ENCODE measurements at places on chromosomes 12 and 14. TPM values are rescaled to one million over a fixed set of nuclear protein-coding genes. Genes with fewer than 3 reads are reported as not detected.
A peak's percentile ranks its signal among the peaks of the same experiment; 100 is the strongest.

DNA sequence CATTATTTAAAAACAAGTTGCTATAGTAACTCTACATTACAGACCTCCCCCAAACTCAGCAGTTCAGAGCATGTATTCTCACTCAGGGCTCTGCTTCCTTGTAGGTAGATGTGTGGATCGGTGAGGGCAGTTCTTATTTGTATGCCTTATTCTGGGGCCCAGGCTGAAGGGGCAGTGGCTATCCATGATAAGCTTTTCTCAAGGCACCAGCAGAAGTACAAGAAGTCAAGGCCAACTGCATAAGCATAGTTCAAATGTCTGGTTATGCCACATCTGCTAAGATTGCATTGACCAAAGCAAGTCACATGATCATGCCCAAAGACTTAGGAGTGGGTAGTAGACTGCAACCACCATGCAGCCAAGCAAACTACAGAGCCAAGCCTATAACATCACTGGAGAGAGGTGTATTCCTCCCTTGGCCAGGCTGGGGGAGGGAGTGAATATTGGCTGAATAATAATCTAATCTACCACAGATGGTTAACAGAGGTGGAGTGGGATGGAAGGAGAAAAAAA, 4.6 kb downstream of the PSEN1 start:
- no peak for DNase-seq

DNA sequence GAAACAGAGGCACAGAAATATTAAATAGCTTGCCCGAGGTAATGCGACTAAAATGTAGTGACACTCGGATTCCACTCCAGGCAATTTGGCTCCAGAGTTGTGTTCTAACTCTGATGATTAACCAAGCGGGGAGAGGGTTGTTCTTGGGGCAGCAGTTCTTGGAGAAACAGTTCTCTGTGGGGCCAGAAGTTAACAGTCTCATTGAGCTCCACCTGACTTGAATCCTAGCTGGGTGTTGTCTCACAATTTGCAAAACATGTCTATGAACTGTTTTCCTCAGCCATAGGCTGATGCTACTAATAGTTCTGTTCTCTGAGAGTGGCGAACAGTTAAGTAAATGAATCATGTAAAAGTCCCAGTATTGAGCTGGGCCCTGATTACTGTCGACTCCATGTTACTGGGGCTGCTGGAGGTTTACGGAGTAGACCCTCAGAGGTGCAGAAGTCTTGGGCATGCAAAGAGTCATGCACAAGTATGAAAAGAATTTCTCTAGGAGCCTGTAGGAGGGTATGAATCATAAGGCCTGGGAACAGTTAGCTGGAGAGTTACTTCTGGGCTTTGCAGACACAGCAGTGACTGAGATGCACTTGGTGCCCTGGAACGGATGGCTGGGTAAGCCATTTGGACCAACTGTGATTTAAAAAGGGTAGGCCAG, 15.4 kb upstream of the NIN start:
- no peak for DNase-seq

SETD1B gene
- 39.5 TPM for total RNA-seq

DDN gene
- 0.05 TPM for total RNA-seq

DNA sequence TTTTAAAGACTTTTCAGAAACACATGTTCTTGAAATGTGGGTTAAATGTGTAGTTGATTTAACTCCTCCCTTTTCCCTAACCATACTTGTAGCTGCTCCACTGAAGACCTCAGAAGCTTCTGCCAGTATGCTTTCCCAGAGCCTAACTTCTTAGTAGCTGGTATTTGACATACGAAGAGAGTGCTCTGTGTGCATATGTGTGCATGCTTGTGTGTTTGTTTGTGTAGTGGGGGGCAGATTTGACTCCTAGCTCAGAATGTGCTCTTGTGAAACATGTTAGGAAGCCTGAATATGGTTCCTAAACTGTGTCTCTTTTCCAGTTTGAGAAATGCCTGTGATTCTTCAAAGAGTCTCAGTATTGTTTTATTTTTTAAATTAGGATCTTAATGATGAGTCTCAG, 420.4 kb downstream of the PCNX1 start:
- no peak for DNase-seq

- no peak for DNase-seq
Observed at GRCh38 chr14:76023757-76024156, 38.2 kb downstream of the IFT43 start.

PLA2G1B gene
- 8.2 TPM for total RNA-seq

GRCh38 chr12:89840162-89840922, 131.7 kb upstream of the ATP2B1 start:
- no peak for DNase-seq

- DNase-seq: peak; percentile 38
Observed at GRCh38 chr12:46187023-46187422, 81.8 kb downstream of the SLC38A1 start.

TM7SF3 gene
- 44.7 TPM for total RNA-seq

DNA sequence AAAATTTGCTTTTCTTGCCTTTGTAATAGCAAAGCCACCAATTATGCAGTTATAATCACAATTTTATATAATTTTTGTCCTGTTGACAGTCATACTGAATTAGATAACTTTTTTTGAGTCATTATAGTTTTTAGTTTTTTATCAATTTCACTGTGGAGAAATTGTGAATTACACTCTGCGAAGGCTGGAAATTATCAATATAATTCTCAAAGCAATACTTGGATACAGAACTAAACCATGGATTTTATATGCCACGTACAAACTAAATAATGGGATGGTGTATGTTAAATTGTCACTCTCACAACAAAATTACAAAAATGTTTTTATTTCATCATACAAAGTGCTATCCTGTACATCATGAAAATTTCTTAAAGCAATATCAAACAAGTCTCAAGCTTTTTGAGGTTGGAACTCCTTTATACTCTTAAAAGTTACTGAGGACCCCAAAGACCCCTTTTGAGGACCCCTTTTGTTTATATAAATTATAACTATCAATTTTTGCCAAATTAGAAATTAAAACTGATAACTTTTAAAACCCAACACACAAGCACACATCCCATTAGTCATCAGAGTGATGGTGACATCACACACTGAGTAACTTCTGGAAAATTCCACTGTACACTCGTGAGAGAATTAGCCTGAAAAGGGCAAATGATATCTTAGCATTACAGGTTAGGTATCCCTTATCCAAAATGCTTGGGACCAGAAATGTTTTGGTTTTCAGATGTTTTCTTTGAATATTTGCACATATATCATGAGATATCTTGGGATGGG, 19.8 kb upstream of the AQP2 start:
- no peak for DNase-seq

DNA sequence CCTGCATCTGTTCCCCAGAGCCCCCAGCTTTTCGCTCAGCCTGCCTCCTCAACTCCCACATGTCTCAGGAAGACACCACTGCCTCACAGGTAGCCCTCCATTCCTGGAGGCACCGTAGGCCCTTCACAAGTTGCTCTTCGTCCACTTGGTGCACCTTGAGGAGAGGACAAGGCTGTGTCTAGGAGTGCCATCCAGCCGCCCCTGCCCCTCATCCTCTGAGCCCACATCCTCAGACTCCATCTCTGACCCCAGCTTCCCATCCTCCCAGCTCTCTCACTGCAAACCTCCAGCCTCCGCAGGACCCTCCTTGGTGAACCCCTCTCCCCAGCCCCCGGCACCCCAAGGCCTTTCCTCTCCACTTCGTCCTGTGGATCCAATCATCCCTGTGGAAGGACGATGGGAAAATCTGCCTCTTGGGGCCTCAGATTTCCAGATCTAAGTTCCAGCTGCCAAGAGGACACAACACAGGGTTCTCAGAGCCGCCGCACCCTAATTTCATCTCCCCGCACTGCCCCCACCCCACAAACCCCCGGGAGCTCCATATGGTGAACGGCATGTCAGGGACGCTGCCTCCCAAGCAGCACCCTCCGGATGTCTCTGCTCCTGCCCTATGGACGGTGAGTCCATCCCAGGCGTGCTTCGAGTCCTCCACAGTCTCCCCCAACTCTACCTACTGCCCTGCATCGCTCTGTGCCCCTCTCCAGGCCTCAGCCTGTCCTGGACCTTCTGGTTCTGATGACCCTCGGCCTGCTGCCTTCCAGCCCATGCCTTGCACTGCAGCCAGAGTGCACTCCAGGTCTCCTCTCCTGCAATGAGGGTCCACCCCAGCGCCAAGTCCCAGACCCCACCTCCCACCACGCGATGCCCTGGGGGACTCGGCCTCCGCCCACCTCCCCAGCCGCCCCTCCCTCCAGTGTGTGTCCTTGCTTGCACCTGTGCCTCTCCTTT, 314.1 kb upstream of the DIO3 start:
- DNase-seq: no peak

ALKBH2 gene
- 22.3 TPM for total RNA-seq

Measured in ovary (tissue), 10 donors.